ENCODE measurements at places on chromosomes 5 and 9.

- DNase-seq = no peak
Measured at GRCh38 chr5:82360022-82360421, 81.9 kb upstream of the RPS23 start.

DNA sequence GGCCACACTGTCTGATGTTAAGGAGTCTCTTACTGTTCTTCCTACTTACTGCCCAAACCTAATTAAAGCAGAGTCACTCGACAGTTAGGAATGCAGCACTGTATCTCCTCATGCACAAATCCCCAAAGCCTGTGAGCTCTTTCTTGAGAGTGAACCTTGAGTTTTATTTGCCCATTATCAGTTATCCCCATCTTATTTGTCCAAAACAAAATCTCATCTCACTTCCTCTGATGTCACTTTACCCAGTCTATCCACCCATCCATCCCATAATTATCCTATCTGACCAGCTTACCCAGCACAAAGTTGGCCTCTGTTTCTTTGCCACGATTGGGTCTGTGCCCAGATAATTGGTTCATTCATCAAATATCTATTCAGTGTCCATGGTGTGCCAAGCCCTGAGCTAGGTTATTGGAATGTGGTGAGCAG, 250.8 kb downstream of the SLIT3 start:
- DNase-seq = no peak

GRCh38 chr9:85995599-85995998, 54.7 kb downstream of the NAA35 start:
- no peak for DNase-seq

GRCh38 chr5:103923616-103924168, 361.1 kb upstream of the NUDT12 start:
- peak; percentile 21 for DNase-seq

GRCh38 chr5:141686648-141687416, 4.8 kb upstream of the ARAP3 start:
- no peak for DNase-seq

- no peak for DNase-seq
Measured at GRCh38 chr5:141040771-141041426, 10.3 kb upstream of the PCDHB1 start.
